NCI-H1930 (cell line): ENCODE measurements at places on chromosomes 12 and 14.
A peak's percentile ranks its signal among the peaks of the same experiment; 100 is the strongest.

DNA sequence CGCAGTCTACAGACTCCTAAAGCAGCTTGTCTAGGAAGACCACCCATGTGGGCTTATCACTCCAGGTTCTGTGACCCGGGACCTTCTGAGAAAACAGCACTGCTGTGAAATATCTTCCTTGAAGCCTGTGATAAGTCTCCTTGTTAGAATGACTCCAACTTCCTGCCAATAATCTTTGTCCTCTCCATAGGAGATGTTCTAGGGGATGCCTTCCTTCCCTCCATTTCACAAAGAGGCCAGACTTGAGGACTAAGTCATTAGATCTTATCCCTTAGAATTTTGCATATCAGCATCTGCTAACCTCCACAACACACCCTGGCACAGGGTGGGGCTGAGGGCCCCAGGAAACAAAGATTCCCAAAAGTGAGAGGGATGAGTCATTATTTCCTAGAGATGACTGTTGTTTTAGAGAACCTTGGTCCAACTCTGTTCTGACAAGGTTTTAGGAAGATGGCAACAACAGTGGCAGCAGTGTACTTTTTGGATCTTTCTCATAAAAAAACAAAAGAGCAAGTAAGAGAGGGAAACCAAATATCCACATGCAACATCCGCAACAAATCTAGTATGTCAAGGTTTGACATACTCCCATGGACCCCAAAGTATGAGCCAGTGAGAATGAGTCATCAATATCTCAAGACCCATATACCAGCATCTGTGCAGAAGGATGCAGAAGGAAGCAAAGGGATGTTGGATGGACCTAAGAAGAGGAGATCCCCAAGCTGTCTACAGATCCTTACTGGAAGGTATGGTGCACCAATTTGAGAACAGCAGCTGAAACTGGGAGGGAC lies 6.0 kb downstream of the LTB4R start:
- DNase-seq = no peak

- DNase-seq = peak; percentile 69
Measured at GRCh38 chr12:47651368-47652254, 54.2 kb downstream of the RPAP3 start.

GRCh38 chr12:79732638-79733037 lies 41.9 kb upstream of the PAWR start:
- no peak for DNase-seq

GRCh38 chr14:43119672-43120071 lies 1387.4 kb downstream of the FSCB start:
- no peak for DNase-seq

GRCh38 chr14:26925876-26926584 lies 328.2 kb upstream of the NOVA1 start:
- DNase-seq = no peak

DNA sequence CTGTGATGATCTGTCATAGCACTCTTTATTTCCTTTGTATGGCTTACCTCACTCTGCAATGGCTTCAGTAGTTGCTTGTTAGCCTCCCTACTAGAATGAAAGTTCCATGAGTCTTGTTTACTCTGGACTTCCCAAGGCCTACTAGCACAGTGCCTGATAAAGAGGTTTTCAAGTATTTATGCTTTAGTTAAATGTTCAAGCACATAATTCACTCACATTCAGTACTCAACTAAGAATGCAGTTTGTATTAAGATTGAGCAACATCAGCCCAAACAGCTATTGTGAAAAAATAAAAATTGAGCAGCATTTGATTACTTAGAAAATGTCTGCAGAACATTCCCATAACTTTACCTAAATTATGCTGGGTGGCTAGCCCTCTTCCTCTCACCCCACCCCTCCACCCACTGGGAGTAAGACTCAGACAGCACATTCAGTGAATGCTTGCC lies 158.9 kb upstream of the AMIGO2 start:
- no peak for DNase-seq

DNA sequence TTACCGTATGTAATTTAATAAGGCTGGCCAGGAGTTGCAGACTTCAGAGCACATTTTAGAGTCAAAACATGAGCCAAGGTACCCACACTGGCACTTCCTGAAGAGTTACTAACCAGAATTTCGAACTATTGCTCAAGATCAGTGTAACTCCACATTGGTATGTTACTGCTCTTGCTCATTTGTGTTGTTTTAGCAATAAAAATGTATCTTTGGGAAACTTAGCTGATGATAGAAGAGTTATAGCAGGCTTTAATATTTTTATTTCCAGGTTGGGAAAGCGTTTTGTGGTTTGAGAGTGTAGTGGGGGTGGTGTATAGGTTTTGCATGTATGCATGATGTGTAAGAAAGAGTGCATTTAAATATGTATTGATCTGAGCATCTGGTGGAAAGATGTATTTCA lies 96.6 kb downstream of the SCN8A start:
- DNase-seq = no peak

- DNase-seq = no peak
Measured at GRCh38 chr12:1858456-1858855, 38.1 kb downstream of the LRTM2 start.
